ENCODE measurements at places on chromosomes 1 and 21. TPM values are rescaled to one million over a fixed set of nuclear protein-coding genes. Genes with fewer than 3 reads are reported as not detected.

The S100A7 gene
- polyA plus RNA-seq: 115 TPM

The NBPF10 gene
- polyA plus RNA-seq: 0.73 TPM

The DPT gene
- 4.8 TPM for polyA plus RNA-seq

The PRSS38 gene
- not detected for polyA plus RNA-seq

The CHI3L1 gene
- 19.6 TPM for polyA plus RNA-seq

The KCND3 gene
- polyA plus RNA-seq: 0.57 TPM

Data from esophagus (tissue), 2 donors.